Right renal cortex interstitium (tissue), 3 donors: ENCODE measurements at places on chromosomes 11 and 22. TPM values are rescaled to one million over a fixed set of nuclear protein-coding genes. Genes with fewer than 3 reads are reported as not detected.

DNA sequence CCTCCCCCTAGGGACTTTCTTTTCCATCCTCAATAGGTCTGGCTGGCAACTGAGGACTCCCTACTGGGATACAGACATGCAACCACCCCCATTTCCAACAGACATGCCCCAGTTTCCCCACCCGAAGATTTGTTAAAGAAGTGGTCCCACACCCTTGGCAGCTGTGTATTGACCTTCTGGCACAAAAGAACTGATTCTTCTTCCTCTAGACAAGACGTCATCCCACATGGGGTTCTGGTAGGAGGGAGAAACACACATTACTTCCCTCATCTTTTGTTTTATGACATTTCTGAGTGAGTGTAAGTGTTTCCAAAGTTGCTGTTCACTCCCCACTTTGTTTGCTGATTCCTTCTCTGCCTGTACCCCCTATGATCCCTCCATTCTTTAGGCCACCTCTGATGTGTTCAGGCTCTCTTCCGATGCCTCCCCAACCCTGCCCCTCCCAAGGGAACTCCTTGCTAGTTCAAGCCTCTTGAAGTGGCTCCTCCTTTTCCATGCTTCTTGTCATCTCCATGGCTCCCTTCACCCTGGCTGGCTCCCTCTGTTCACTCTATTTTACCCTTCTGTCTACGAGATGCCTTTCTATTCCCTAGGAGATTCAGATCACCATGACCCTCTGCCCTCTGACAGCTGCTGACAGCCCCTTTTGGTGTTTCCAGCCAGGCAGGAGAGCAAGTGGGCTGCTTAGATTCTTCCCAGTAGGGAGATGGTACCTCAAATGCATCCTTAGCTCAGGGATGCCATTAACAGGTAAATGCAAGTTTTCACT, 4.3 kb downstream of the KIRREL3 start:
- no peak for DNase-seq

GRCh38 chr11:22742157-22742613, 75.8 kb downstream of the GAS2 start:
- no peak for DNase-seq

- no peak for DNase-seq
These were observed 988.1 kb downstream of the NTM start for GRCh38 chr11:132358573-132358953.

DNA sequence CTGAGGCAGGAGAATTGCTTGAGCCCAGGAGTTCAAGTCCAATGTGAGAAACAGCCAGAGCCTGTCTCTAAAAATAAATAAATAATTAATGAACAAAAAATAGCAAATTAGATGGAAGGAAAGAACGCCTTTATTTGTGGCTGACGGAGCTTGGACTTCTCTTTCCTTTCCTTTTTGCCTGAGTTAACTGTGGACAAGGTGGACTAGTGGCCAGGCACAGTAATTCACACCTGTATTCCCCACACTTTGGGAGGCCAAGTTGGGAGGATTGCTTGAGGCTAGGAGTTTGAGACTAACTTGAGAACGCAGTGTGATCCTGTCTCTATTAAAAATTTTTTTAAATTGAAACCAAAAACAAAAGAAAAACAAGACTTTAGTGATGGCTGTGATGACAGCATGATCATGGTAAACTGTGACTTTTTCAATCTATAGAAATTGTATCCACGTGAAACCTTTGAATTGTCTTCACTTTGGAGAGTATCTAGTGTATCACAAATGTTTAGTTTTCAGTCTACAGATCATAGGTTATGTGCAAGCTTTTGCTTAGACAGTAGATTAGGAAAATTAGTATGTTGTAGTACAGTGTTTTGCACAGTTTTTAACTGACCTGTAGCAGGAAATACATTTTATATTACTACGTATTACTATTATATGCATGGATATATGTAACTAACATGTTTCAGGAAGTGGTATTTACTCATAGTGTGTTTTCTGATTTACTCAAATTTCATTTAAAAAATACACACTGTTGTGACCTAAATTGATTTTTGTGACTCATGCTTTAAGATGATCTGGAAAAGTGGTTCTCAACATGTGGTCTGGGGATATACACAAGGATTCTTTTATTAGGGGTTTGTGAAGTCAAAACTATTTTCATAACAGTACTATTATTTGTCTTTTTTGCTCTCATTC, 42.1 kb downstream of the KDM2A start:
- DNase-seq, result no peak

GRCh38 chr11:8973121-8973520, 8.9 kb upstream of the TMEM9B start:
- no peak for DNase-seq

DNA sequence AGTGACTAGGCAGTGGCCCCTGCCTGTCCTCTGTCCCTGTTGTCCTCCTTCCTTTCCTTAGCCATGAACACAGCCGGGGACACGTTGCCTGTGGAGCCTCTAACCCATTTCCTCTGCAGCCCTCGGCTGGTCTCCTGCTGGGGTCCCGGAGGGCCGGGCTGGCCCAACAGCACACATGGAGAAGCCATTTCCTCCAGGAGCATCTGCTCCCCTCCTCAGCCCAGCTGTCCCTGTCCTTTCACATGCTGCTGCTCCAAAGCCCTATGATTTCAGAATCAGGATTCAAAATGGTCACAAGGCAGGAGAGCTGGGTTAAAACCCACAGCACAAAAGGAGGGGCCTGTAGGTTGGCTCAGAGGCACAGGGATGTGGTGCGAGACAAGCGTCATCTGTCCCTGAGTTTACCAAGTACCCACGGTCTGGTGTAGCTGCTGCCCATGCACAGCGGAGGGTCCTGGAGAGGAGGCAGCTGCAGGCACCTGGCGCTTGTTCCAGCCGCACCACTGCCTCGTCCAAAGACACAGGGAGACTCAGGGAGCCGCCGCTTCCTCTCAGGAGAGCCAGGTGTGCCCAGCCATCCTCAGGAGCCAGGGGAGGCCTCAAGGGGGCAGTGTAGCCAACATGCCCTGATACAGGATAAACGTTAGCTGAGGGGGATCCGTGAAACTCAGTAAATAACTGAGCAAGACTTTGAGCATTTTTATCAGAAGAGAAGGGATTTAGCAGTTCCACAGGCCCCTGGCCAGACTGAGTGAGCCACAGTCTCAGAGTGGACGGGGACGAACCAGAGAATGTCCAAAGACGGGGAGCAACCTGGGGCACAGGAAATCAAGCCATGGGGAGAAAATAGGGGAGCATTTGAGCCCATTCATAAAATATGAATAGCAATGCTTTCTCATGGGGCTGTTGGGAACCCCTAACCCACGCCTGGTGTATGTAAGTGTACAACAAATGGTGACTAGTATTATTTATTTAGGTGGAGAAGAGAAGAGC, 3.9 kb upstream of the VSIG10L2 start:
- DNase-seq, result no peak

GRCh38 chr11:111309215-111309915, 11.0 kb downstream of the POU2AF3 start:
- DNase-seq, result no peak

The ZNF280B gene
- 4.7 TPM for polyA plus RNA-seq

The OR8G5 gene
- polyA plus RNA-seq, result not detected

The KLHL35 gene
- polyA plus RNA-seq, result 0.45 TPM

The PDGFB gene
- 16.7 TPM for polyA plus RNA-seq

The TRIM5 gene
- 35.7 TPM for polyA plus RNA-seq
